HFFc6 (cell line): ENCODE measurements at places on chromosomes 2 and 18.

DNA sequence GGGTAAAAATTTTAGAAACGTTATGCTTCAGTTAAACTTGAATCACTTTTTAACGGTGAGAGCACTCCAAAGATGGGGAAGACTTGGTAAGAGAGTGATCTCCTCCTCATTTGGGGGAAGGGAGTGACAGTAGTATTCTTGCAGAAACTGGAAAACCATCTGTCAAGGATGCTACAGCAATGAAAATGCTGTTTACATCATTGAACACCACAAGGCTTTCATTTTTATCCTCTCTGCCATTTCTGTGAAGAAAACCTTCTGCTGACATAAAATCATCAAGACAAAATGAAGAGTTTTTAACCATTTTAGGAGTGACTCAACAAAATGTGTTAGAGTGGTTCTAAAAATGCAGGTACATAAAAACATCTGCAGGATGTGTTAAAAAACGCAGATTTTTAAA is 38.1 kb downstream of the CDH2 start:
- H3K4me3 ChIP-seq, result no peak overlapping the region
- 0 out of 2 replicates have a peak, but pooled peaks cover 1% of the 10 kb centered on the region for H3K27me3 ChIP-seq

GRCh38 chr2:100891906-100892642 is 72.1 kb downstream of the NPAS2 start:
- H3K36me3 ChIP-seq, result no peaks in the 10 kb centered on the region
- peak overlapping the region; percentile 83 for H3K27ac ChIP-seq
- peaks cover 45% of the 10 kb centered on the region for H3K4me1 ChIP-seq
- peak overlapping the region; percentile 73 for H3K4me3 ChIP-seq
- peaks cover 4% of the 10 kb centered on the region for H3K27me3 ChIP-seq

- H3K27ac ChIP-seq, result peak overlapping the region; percentile 92
- H3K4me1 ChIP-seq, result peaks cover 49% of the 10 kb centered on the region
- DNase-seq, result peak; percentile 94
- peaks cover 7% of the 10 kb centered on the region for H3K27me3 ChIP-seq
- H3K36me3 ChIP-seq, result no peaks in the 10 kb centered on the region
- H3K4me3 ChIP-seq, result peak overlapping the region; percentile 44; the same call in 1 of the 2 replicates
Measured at GRCh38 chr2:20501974-20502373, 55.1 kb downstream of the RHOB start.

- H3K4me3 ChIP-seq, result no peak overlapping the region
- no peaks in the 10 kb centered on the region for H3K36me3 ChIP-seq
- peak overlapping the region; percentile 60 for H3K27ac ChIP-seq
- H3K27me3 ChIP-seq, result no peaks in the 10 kb centered on the region
- peak; percentile 28 for DNase-seq
Measured at GRCh38 chr2:36615222-36615621, 17.3 kb upstream of the FEZ2 start.
